ENCODE measurements at places on chromosomes 2 and 18.
A peak's percentile ranks its signal among the peaks of the same experiment; 100 is the strongest.

GRCh38 chr2:189217541-189217940 is 38.0 kb upstream of the COL5A2 start:
- DNase-seq: no peak

GRCh38 chr2:227414846-227415245 is 27.1 kb upstream of the SCYGR1 start:
- no peak for DNase-seq

- no peak for DNase-seq
These were observed 163.9 kb downstream of the PKP4 start for GRCh38 chr2:158620656-158621055.

DNA sequence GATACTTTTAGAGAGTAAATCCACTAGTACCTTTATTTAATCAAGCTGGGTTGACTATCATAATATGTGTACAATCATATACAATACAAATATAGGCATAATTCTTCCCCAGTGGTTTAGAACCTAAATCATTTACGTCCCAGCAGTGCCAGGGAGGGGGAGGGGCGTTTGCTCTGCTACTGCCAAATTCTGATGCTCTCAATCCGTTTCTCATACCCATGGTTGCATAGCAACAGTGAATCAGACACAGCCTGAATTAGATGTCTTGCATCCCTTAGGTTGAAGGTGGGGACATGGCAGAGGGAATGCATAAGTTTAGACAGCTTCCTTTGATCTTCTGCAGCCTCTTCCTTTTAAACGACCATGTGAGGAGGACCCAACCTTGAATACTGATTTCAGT is 135.4 kb downstream of the ABCA12 start:
- no peak for DNase-seq

DNA sequence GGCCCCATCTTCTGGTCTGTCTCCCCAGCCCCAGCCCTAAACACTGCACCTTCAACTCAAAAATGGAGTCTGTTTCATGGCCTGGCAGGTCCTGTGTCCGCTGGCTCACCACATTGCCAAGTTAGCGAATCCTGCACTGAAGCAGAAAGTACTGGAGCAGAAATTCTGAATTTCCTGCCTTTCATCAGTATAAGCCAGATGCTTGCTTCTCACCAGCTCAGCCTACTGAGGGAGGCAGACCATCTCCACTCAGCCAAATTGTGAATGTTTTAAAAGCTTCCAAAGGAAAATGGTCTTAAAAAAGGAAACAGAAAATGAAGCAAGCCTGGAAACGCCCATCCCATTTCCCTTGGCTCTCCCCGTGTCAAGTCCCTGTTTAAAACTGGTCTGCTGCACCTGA is 157.8 kb downstream of the C1D start:
- DNase-seq: no peak

GRCh38 chr2:227179988-227180685 is 15.7 kb downstream of the COL4A3 start:
- DNase-seq: no peak

DNA sequence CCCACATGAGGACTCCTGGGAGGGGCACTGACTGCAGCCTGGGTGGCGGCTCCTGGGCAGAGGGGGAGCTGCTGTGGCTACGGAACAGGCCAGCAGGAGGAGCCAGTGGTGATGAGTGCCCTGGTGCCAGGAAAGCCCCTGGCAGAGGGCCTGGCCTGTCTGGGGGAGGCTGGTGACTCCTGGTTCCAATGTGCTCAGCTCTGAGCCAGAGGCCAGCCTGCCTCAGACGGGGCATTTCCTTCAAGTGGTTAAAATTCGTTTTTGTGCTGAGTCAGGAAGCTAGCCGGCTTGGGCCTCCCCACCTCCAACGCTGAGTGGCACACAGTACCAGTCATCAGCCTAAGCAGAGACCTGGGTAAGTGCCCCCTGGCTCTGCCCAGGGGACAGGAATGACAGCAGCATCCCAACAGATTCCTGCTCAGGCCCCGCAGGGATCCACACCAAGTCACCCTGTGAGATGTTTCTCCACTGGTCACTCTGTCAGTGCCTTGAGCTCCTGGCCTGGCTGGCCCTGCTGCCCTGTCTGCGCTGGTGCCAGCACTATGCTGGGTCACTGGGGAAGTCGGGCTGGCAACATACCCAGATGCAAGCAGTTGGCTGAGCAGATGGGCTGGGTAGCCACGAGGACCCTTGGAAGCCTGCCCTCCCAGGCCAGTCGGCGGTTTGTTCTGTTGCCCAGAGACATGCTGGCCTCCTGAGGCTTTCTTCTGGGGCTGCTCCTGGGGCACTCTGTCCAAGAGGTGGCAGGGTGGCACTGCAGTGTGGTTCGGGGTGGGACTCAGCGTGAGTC is 7.1 kb upstream of the KLF11 start:
- DNase-seq: peak; percentile 15

- DNase-seq: no peak
These were observed 1.0 kb downstream of the GAREM2 start for GRCh38 chr2:26173776-26174482.

GRCh38 chr18:9683418-9684396 is 24.4 kb upstream of the RAB31 start:
- no peak for DNase-seq

GRCh38 chr2:129779783-129780182 is 199.7 kb upstream of the RAB6C start:
- DNase-seq: no peak

GRCh38 chr2:186544255-186544675 is 45.6 kb upstream of the ITGAV start:
- no peak for DNase-seq

DNA sequence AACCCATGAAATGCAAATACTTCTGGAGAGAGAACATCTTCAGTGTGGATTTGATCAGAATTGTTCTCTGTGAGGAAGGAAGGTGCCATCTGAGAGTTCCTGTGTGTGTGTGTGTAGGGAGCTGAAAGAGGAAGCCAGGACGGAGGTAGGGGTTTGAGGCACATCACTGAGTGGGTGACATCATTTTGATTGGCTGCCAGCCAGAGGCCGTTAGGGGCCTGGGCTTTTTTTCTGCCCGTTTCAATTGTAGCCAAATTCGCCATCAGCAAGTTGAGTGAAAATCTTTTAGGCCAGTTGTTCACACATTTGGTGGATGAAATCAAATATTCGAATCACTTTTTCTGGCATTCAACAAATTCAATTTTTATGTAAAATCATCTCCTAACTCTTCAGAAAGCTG is 48.9 kb downstream of the TSN start:
- no peak for DNase-seq

- DNase-seq: no peak
These were observed 669.8 kb downstream of the ZEB2 start for GRCh38 chr2:143850084-143850483.

GRCh38 chr2:28951910-28952835 is 28.9 kb upstream of the TOGARAM2 start:
- DNase-seq: no peak

DNA sequence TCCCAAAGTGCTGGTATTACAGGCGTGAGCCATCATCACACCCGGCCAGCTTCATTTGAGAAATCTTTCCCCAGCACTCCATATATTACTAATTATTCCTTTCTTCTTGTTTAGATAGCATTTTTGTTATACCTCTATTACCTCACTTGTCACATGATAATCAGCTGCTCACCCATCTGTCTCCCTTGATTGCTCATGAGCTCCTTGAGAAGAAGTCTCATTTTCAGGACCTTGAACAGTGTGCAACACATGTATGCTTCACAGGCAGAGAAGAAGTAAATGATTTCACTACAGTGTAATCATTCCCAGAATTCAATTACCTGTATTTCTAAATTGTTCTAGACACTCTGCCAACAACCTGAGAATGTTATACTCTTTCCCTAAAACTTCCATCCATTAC is 6.2 kb downstream of the PAIP2B start:
- DNase-seq: no peak

DNA sequence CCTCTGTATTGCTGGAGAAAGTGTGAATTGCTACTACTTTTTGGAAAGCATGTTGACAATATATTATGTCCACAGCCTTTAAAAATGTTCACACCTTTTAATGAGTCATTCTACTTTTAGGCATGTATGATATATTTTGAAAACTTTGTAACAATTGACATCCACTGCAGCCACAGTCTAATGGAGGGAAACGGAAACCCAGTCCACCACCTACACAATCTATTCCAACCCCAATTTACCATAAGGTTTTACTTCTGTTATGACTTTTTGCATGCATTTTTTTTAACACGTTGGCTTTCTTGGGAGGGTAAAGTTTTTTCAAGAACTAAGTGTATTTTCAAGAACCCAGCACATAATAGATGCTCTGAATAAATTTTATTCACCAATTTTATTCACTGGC is 38.5 kb upstream of the ATP8B1 start:
- DNase-seq: no peak

DNA sequence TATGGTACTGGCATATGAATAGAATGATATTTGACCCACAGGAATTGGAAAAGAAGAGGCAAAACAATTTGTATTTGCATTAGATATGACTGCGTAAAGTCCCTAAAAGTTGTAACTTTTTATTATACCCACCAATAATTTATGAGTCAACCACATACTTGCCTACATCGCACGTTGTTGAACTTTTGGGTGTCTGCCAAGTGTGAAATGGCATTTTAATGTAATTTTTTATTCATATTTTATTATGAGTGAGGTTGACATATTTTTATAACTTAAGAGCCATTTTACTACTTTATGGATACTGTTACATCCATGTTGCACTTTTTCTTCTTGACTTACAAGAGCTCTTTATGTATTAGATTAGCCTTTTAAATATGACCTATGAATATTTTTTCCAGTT is 4.6 kb downstream of the DSC2 start:
- DNase-seq: no peak

- DNase-seq: no peak
These were observed 13.7 kb upstream of the PRELID3A start for GRCh38 chr18:12393998-12394397.

DNA sequence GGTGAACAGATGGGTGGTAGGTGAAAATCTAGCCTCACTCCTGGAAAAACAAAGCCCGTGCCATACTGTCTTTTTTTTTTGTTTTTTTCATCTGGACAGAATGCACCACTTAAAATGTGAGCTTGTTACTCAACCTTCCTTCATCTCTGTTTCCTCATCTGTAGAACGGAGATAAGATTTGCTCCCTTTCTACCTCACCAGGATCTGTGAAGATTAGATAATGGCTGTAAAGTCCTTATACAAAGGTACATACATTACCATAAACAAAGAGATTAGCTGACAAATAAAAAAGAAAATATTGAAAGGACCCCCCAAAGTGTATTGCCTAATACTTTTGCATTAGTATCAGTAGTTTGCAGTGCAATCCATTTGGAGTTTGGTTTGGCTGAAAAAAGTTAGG is 75.4 kb upstream of the ZEB2 start:
- DNase-seq: no peak

DNA sequence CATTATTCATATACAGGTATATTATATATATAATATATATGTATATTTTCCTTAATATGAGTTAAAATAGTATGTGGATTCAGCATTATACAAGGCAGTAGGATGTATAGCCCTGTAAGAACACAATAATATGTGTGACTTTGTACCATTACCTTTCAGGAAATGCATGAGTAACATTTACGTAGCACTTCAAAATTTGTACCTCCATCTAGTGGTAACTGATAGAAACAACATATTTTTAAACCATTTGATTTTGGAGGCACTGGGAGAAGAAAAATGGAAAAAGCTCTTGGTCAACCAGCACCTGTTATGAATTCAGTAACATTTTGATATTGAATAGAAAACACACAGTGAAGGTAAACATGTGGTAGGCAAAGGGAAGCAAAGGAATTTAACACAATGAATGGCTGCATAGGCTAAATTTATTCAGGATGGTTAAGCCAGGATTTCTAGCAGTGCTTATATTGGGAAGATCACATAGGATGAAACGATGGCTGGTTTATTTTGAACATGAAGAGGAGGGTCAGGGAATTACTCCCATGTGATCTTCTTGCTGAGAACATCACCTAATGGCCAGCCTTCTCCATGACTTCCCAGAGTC is 565.5 kb downstream of the CCDC85A start:
- DNase-seq: no peak

GRCh38 chr2:1799174-1799573 is 54.9 kb upstream of the PXDN start:
- no peak for DNase-seq

GRCh38 chr2:8352989-8353388 is 328.9 kb upstream of the ID2 start:
- no peak for DNase-seq

DNA sequence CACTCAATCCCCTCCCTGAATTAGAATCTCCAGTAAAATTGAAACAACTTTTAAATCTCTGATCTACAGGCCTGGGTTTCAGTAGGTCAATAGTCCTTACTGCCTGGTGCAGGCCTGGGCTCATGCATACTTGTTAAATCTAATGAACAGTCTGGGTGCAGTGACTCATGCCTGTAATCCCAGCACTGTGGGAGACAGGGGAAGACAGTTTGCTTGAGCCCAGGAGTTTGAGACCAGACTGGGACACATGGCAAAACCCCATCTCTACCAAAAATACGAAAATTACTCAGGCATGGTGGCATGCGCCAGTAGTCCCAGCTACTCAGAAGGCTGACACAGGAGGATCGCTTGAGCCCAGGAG is 94.7 kb upstream of the SP3 start:
- no peak for DNase-seq

- no peak for DNase-seq
These were observed 38.3 kb upstream of the RALBP1 start for GRCh38 chr18:9437021-9437437.

- DNase-seq: no peak
These were observed 66.6 kb upstream of the WIPF1 start for GRCh38 chr2:174664084-174664759.

DNA sequence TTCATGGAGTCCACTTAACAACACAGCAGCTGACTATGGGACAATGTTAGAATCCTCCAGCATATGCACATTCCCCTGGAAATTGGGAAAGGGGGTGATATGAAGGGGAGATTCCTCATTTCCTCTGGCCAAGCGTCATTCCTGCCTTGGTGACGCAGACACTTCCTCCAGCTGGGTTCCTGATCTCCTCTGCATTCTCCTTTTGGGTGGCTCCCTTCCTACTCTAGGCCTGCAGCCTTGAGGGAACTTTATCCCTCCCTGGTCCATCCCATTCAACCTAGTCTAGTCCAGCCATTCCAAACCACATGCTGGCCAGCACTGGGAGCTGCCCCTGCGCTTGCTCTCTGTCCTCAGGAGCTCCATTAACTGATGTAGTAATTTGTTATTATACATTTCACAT is 216.8 kb downstream of the VAPA start:
- DNase-seq: no peak

DNA sequence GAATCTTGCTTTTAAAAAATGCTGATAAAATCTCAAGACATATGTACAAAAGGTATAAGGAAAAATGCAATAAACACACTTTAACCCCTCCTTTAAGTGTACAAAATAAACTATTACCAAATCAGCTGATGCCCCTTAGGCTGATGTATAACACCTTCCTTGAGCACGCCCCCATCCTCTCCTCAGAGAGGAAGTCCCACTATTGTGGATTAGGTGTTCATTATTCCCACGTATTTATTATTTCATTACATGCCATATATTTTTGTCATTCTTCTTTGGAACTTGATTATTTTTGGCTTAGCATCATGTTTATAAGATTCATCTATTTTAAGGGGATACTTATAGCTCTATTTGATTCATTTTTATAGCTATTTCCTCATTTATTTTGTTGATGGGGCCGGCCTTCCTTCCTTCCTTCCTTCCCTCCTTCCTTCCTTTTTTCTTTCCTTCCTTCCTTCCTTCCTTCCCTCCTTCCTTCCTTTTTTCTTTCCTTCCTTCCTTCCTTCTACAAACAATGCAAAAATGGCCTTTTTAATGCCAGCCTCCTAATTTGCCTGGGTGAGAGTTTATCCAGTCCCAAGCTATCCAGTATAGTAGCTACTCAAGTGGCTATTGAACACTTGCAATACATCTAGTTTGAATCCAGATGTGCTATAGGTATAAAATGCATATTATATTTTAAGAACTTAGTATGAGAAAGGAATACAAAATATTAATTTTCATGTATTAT is 4.0 kb downstream of the SERPINB13 start:
- no peak for DNase-seq
